HuH-7 (cell line): ENCODE measurements at places on chromosomes 1 and 21.

GRCh38 chr1:113677250-113678158 is 81.8 kb downstream of the PHTF1 start:
- peak; percentile 48 for DNase-seq

- no peak for DNase-seq
Observed at GRCh38 chr1:55276671-55277376, 61.7 kb upstream of the USP24 start.

DNA sequence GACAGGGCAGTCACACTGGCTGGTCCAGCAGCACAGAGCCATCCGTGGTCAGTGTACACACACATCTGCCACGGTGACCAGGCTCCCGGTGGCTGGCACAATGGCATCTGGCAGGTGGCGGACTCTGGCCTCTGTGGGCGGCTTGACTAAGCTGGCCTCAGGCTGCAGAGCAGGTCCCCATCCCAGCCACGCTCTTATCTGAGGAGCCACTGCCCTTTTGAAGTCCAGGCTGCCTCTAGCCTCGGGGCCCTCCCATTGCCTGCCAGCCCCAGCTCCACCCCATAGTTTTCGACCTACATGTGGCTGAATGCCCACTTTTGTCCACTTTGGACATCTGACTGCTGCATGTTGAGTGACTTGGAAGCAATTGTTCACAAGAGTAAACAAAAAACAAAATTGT is 29.9 kb upstream of the EDN2 start:
- no peak for DNase-seq

- no peak for DNase-seq
Observed at GRCh38 chr1:100360790-100361510, 8.6 kb downstream of the CDC14A start.

- no peak for DNase-seq
Observed at GRCh38 chr1:16171314-16172151, 15.7 kb upstream of the EPHA2 start.

DNA sequence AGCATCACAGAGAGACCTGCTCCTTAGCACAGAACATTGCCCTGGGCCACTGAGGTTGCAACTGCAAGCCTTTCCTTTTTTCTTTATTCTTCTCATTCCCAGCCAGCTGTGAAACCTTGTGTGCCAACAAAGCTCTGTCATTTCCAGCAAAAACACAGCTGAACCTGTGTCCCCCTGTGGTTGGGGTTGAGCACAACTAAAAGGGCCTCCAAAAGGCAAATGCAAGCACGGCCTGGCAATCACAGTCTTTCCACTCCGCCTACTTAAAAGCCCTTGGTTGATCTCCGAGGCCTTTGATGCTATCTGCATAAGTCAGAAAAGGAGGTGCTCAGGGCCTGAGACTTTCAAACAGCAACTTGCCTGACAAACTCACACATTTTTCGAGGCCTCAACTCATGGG is 32.7 kb downstream of the SUSD4 start:
- no peak for DNase-seq

- no peak for DNase-seq
Observed at GRCh38 chr1:173475564-173476196, 1.5 kb upstream of the PRDX6 start.

- DNase-seq, result no peak
Observed at GRCh38 chr1:203187304-203187685, 791 bp upstream of the CHI3L1 start.

- no peak for DNase-seq
Observed at GRCh38 chr1:245166471-245166885, 11.7 kb downstream of the KIF26B start.

- no peak for DNase-seq
Observed at GRCh38 chr21:33124889-33125288, 54.9 kb downstream of the OLIG1 start.

GRCh38 chr21:25400427-25400826 is 206.9 kb downstream of the MRPL39 start:
- no peak for DNase-seq

DNA sequence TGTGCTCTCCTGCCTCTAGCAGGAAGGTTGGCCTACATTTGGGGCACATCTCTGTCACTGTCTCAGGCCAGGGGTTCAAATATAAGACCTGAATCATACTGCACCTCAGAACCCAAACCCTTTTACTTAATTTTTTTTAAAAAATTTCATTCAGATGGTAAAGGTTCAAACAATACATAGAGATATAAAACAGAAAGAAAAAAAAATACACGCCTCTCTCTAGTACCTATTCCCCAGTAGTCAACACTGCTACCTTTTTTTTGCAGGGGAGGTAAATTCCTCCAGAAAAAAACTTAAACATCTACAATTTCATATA is 32.9 kb downstream of the MAPKAPK2 start:
- DNase-seq, result no peak

GRCh38 chr1:243254233-243254926 is 701 bp downstream of the CEP170 start:
- DNase-seq, result peak; percentile 28

- DNase-seq, result peak; percentile 28
Observed at GRCh38 chr1:7752512-7753417, 18.3 kb upstream of the VAMP3 start.

DNA sequence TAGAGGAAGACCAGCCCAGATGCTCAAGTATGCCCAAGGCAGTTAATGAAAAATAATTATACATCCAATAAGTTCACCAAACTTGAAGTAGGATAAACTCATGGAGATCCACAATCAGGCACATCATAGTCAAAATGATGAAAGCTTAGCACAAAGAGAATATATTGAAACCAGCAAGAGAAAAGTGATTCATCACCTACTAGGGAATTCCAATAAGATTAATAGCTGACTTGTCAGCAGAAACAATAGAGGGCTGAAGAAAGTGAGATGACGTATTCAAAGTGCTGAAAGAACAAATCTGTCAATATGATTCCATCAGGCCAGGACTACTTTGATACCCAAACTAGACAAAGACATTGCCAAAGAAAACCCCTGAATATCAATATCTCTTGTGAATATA is 251.7 kb upstream of the BEND5 start:
- no peak for DNase-seq

DNA sequence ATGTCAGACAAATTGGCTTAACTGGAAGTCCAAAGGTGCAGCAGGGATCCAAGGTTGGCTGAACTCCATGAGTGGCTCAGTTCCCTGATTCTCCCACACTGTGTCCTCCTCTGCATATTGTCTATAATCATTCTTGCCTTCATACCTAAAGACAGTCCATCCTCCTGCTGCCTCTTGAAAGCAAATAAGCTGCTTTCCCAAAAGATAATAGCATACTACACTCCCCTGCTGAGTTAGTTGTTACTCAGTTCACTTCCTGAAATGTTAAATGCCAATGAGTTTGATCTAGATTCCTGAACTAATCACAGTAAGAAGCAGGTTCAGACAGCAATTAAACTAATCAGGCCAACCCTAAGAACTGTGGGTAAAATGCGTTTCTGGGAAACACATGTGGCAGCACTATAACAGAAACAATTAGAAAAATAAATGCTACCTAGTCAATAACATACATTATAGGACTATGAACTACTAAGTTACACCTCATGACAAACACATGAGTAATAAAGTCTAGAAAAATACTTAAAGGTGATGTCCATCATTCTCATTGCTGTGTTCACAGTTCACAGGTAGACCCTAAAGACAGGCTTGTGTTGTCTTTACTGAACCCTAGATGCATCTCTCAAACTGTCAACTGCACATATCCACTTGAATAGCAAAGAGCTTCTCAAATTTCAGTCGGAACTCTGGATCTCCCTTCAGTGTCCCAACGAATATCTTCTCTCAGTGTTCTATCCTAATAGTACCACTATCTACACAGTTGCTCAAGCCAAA is 50.8 kb upstream of the BOLA1 start:
- DNase-seq, result no peak

DNA sequence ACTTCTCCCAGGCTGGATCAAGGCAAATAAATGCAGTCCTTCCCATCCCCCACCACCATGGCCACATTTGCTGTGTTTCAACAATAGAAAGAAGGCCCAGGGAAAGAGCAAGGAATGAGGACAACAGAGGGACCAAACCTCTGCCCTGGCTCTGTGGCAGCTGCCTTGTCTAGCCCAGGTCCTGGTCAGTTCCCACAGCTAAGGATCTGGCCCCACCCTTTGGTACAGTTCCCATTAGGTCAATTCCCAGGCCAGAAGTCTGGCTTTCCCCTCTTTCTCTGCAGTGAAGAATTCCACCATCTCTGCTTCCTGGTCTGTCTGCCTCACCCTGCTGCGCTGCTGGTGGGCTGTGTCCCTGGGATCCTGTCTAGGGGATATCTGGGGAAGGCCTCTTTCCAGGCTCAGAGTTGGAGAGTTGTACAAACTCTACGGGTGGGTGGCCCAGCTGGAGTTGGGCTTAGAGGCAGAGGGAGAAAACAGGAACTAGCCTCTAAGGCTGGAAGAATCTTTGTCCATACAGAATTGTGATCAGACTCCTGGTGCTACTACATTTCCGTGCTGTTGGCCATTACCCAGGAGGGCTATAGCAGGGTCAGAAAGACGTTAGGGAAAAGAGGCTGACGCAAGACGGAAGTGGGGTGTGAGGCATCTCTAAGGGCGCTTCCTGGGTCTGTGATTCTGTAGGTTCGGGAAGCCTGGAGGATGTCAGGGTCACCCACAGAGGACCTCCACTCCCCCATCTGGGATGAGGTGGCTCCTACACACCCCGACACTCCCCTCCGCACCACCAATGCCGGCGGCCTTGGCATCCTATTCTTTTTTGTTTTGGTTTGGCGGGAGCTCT is 953 bp upstream of the NDUFS2 start:
- DNase-seq, result no peak

- DNase-seq, result no peak
Observed at GRCh38 chr1:19411612-19412011, 73.7 kb downstream of the CAPZB start.

- DNase-seq, result no peak
Observed at GRCh38 chr1:45730075-45730779, 20.2 kb downstream of the IPP start.

DNA sequence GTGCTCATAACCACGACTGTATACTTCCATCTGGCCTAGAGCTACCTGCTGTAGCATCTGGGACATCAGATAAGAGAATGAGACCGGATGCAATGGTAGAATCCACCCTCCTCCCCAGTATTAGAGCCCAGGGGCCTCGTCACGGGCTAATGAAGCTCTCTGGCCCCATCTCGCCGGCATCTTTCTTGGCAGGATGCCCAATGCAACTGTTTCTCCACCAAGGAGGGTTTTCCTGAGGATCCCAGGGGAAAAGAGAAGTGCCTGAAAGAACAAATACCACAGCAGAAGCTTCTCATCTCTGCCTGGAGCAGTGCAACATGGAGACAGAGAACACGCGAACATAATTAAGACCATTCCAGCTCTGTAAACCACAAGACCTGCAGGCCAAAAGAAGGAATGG is 80.0 kb downstream of the VWA5B1 start:
- DNase-seq, result no peak

DNA sequence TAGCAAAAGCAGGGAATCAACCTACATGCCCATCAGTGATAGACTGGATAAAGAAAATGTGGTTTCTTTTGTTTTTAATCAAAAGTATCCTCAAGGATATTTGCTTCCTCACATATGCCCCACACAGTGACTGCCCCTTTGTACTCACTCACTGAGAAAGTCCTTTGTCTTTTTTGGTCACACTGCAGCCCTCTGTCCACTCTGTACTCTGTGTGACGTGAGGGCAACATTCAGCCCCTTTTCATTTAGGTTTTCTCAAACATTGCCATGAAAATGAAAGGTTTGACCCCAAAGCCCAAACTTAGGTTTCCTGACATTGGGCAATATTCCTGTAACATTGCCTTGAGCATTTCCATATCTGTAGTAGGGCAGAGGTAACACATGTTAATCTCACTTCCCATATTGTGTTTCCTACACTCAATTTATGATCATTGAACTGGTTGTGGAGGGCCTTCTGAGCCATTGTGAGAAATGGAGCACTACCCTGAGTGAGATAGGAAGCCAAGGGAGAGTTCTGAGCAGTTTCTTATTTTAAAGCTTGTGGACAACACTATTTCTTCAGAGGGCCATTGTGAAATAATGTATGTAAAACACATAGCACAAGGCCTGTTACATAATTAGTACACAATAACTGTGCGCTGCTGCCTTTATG is 501.9 kb upstream of the C1orf87 start:
- DNase-seq, result no peak

GRCh38 chr1:166470441-166470840 is 303.6 kb upstream of the FAM78B start:
- DNase-seq, result no peak

DNA sequence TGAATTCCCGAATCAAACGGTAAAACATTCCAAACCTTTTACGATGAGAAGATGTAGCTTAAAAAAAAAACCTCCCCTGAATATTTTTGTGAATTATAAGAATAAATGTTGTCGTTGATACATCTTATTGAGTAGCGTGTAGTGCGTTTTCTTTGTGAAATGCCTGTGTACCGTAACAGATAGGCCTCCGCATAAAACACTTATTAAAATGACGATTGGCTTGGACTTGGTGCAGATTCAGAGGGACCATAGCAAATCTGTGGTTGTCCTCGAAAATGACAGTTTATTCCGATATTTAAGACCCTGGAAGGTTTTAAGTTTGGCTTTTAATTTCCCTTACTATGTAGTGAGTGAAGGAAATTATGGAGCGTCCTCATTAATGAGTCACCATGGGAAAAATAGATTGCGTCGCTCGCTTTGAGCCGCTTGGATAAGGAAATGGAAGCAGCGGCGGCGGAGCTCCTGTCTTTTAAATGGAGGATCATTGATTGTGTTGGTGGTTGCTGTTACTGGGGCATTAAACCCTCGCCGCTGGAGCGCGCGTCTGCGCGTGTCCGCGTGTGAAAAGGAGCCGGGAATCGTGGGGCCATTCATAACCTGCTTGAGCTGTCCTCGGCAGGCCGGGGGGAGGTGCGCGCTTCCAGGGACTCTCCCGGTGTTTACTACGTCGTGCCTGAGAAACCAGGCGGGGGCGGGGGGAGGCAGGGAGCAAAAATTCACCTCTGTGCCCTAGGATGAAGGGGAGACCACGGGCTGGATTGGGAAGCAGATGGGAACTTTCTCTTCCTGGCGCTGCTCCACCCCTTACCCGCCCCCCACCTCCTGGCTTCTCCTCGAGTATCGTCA is 1.6 kb downstream of the SPEN start:
- DNase-seq, result peak; percentile 65

DNA sequence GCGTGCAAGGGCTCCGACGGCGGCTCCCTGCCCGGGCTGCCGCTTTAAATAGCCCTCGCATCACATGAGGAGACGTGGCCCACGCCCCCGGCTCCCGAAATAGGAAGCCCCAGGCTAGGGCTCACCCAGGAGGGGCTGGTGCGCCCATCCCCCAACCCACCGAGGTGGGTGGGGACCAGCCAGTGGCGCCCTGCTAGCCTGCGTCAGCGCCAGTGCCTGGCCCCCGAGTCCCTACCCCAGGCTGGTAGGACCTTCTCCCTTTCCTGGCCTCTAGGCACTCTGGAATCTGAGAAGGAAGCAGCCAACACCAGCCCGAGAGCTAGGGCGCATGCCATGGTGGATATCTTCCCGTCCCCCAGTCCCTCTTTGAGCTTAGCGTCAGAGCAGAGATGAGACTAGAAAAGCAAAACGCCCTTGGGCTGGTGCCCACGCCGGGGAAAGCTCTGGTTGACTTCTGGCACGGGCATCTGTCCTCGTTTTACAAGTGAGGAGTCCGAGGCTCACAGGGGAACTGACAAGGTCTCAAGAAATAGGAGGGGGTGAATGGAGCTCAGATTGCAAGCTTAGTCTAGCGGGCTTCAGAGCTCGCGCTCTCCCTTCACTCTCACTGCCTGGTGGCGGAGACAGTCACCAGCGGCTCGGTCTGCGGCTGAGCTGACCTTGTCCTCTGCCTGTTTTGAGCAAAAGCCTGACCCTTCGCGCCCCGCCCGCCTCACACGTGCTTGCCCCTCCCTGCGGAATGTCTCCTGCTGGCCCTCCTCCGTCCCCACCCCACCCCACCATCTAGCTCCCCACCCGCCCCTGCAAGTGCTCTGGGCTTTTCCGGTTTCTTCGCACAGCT is at the start of gene FABP3:
TSS of gene FABP3 (minus strand) at position 21 of the 841 bp plus-strand sequence. CDS start 62 bp downstream, outside the sequence.
- DNase-seq, result peak; percentile 70

GRCh38 chr1:77316966-77317365 is 35.1 kb downstream of the AK5 start:
- DNase-seq, result no peak
